ENCODE measurements at places on chromosomes 6 and 20.

GRCh38 chr6:12250383-12250770, 39.8 kb upstream of the EDN1 start:
- DNase-seq: no peak

GRCh38 chr20:38277691-38278090, 17.2 kb upstream of the KIAA1755 start:
- DNase-seq: no peak

DNA sequence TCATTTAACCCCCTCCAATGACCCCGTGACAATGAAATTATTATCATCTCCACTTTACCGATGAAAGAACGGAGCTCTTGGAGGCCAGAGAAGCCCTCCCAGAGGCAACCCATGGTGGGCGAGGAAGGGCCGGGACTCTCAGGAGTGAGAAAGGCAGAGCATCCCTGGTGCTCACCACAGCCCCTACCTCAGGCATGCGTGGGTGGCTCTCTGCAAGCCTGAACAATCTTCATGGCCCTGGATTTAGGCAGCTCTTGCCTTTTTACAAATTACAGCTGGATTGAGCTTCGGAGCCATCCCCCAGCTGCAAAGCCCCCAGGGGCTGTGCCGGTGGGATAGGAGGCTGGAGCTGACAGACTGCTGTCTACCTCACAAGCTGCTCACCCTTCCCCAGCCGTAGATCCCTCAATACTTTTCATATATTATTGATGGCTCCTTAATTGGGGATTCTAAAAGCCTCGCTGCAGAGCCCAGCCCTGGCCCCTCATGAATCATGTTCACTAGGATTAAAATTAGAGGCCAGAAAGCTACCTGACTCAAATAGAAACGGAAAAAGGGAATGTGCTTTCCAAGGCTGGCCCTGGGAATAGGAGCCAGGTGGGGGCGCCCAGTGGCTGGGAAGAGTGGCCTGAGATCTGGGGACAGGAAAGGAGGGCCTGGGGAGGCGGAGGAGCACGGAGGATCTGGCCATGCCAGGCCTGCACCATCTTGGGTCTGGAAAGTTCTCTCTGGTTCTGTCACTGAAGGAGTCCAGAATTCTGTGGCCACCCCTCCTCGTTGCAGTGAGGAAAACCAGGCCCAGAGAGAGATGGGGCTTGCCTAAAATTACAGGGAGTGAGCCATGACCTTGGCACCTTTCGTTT, 29.1 kb downstream of the CPNE5 start:
- no peak for DNase-seq

DNA sequence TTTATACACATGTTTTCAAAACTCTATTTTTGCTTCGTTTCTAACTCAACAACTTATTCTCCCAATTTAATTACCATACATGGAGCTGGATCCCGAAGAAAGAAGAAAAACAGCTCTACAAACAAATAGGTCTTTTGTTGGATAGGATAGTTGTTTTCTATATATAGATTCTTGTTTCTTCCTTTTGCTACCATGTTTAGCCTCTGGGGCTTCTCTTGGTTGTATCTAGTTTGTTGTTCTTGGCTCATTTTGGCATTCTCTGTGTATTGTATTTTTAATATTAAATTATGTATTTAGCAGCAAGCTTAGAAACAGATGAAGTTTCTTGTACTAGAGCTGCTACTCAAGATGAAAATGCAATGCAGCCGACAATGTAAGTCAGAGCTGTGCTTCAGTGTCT, 60.9 kb downstream of the PLCB4 start:
- no peak for DNase-seq

GRCh38 chr6:30100585-30101443, 12.1 kb downstream of the TRIM31 start:
- DNase-seq: no peak

- DNase-seq: no peak
Observed at GRCh38 chr6:17015551-17016381, 86.1 kb upstream of the STMND1 start.

GRCh38 chr20:23187751-23188150, 101.6 kb upstream of the CD93 start:
- no peak for DNase-seq

- no peak for DNase-seq
Observed at GRCh38 chr6:117309069-117309468, 43.7 kb downstream of the VGLL2 start.

DNA sequence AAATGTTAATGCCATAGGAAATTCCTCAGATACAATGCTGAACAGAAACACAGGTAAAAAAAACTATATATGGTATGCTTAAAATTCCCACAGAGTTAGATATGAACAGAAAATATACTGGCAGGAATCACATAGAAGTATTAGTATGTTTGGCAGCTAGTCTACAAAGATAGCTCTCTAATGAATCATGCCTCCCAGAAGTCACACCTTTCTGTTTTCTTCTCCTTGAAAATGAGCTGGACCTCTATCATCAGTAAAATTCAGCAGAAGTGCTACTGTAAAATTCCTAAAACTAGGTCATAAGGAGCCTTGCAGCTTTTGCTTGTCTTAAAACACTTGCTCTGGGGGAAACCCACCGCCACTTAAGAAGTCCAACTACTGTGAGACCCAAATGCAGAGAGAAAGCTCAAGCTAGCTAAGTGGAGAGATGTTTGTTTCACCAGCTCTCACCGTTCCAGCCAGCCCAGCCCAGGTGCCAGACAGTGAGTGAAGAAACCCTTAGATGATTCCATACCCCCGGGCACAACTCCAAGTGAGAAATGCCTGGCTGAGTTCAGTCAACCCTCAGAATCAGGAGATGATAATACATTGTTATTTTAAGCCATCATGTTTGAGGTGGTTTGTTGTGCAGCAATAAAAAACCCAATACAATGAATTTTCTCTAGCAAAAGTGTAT, 43.0 kb downstream of the TSPYL4 start:
- DNase-seq: no peak

DNA sequence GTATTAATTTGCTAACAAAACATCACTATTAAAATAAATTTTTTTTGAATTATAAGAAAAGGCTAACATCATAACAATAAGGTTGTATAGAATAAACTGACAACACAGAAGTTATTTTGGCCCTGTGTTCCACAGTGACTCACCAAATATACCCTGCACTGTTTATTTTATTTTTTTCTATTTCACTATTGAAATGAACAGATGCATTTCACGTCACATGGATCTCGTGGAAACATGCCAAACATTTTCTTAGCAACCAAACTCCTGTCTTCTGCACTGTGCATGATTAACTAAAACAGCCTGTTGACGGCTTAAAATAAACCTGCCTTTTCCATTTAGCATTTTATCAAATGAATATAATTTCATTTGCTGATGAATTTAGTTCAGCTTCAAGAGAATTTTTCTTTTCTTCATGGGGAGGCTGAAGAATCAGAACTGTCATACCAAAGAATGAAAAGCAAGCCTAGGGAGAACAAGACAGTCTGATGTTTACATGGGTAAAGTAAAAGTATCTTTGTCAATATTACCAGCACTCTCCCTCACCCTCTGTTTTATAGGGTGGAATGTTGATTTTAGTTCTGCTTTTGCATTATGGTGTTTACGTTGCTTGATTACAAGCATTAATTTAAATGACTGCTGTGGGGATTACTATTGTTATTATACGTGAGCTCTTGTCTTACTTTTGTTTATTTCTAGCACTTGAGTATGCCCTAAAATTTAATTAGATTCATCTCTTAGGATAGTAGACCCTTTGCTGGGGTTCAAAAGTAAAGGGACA, 115.3 kb downstream of the LCA5 start:
- no peak for DNase-seq

DNA sequence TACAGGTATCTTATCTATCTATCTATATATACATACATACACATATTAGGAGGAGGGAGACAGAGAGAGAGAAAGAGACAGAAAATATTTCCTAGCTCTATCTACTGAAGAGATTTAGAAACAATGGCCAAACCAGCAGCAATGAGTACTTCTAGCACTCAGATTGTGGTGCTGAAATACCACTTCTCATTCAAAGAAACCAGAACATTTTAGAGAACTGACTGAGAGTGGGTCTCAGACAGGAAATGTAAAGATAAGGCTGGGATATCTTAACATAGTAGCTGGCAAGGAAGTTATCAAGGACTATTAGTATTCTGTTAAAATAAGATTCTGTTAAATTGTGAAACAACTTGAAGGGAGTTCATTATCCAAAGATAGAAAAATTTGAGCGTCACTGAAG, 57.0 kb downstream of the DNAAF9 start:
- no peak for DNase-seq

GRCh38 chr6:169344750-169345065, 91.1 kb upstream of the THBS2 start:
- DNase-seq: no peak

DNA sequence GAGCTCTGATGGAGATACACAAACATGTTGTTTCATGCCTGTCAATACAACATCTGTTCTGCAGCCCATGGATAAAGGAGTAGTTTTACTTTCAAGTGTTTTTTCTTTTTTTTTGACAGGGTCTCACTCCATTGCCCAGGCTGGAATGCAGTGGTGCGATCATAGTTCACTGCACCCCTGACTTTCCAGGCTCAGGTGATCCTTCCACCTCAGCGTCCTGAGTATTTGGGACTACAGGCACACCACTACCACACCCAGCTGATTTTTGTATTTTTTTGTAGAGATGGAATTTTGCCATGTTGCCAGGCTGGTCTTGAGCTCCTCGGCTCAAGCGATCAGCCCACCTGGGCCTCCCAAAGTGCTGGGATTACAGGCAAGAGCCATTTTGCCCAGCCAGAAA, 97.0 kb downstream of the SMAP1 start:
- no peak for DNase-seq

DNA sequence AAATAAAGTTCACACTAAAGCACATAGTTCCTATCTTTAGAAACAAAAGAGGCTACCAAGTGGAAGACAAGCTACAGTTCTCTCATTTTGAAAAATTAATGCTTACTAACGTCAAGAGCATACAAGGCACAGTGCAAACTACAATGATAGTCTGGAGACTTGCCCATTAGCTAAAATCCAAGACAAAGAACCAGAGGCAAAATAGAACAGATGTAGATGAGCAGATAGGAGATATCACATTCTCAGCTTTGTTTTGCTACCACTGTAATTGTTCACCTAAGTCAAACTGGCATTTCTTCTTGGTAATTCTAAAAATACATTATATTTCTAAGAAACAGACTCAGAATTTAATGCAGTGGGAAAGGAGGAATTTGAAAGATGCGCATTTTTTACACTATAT, 5.2 kb downstream of the TMEM30A start:
- DNase-seq: no peak

GRCh38 chr6:15862810-15863209, 200.0 kb upstream of the DTNBP1 start:
- DNase-seq: no peak

GRCh38 chr6:158003910-158004700, 22.4 kb downstream of the SYNJ2 start:
- DNase-seq: no peak

DNA sequence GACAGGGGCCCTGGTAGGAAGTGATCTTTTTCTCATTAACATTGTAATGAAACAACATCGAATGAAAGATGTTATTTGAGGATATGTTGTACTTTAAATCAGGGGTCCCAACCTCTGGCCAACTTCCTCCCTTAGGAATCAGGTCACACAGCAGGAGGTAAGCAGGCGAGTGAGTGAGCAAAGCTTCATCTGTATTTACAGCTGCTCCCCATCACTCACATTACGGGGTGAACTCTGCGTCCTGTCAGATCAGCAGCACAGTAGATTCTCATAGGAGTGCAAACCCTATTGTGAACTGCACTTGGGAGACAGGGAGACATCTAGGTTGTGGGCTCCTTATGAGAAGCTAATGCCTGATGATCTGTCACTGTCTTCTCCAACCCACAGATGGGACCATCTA, 19.9 kb downstream of the EPM2A start:
- DNase-seq: no peak

GRCh38 chr20:56702931-56703840, 74.1 kb downstream of the TFAP2C start:
- DNase-seq: no peak

GRCh38 chr6:14141351-14142062, 23.9 kb downstream of the CD83 start:
- no peak for DNase-seq

DNA sequence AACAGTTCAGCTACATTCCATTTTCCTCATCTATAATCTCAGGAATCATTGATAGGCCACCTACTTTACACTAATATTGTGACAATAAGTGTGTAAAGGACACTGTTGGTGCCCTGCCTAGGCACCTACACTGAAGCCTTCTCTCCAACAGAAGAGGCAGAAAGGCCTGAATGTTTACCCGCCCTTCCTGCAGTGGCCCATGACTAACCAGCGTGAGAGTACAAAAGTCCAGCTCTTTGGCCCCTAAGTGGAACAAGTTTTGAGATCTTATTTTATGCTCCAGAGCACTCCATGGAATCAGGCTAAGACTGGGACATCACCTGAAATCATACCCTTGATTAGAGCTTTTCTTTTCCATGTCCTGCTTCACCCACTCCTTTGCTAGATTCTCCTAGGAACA, 359.7 kb downstream of the ARHGAP18 start:
- no peak for DNase-seq

DNA sequence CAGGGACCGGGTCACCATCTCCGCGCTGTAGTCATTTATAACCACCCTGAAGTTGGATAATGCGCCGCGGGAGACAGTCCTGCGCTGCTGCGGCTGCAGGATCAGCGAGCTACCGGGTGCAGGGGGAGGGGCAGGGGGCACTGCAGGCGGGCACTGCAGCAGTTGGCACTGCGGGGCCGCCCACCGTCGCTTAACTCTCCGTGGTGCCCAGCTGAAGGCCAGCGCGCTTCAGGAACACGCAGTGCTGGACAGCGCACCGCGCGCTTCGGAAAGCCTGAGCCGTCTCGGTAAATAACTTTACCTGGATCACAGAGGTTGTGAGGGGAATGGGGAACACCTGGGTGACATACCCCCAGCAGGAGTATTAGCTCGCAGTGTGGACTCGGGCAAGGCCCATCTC, 12.4 kb upstream of the LRFN2 start:
- DNase-seq: no peak

DNA sequence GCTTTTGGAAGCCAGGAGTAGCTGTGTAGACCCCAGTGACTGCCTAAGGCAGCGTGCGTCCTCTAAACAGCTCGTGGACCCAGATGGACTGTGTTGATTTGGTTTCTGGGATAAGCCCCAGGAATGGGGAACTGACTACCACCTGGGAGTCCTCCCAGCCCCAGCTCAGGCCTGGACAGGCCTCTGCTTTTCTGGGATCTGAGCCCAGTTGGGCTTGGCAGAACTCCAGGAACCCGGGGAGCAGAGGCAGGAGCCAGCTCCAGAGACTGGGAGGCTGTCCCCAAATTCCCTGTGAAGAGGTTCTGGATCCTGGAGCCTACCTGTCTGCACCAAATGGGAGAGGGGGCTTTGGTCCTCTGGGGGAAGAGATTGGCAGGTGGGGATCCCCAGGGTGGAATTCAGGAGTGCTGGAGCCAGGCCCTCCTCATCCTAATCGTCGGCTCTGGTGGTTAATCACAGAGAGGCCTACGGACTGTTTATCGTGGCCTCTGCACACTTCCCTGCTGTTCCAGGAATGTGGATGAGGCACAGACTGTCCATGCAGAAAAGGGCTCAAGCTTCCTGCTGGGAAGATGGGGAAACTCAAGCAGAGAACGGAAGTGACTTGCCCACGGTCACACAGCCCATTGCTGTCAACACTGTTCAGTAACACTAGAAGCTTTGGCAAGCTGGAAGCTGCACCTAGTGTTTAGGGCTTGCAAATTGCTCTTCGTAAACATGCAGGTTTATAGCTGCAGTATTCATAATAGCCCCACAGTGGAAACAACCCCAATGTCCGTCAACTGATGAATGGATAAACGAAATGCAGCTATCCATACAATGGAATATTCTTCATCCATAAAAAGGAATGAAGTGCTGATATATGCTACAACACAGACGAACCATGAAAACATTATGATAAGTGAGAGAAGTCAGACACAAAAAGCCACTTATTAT, 100.6 kb downstream of the KCNB1 start:
- DNase-seq: no peak
